ENCODE measurements at places on chromosomes 16 and 17.
A peak's percentile ranks its signal among the peaks of the same experiment; 100 is the strongest.

- DNase-seq = no peak
Observed at GRCh38 chr16:53041320-53042051, 11.2 kb downstream of the CHD9NB start.

DNA sequence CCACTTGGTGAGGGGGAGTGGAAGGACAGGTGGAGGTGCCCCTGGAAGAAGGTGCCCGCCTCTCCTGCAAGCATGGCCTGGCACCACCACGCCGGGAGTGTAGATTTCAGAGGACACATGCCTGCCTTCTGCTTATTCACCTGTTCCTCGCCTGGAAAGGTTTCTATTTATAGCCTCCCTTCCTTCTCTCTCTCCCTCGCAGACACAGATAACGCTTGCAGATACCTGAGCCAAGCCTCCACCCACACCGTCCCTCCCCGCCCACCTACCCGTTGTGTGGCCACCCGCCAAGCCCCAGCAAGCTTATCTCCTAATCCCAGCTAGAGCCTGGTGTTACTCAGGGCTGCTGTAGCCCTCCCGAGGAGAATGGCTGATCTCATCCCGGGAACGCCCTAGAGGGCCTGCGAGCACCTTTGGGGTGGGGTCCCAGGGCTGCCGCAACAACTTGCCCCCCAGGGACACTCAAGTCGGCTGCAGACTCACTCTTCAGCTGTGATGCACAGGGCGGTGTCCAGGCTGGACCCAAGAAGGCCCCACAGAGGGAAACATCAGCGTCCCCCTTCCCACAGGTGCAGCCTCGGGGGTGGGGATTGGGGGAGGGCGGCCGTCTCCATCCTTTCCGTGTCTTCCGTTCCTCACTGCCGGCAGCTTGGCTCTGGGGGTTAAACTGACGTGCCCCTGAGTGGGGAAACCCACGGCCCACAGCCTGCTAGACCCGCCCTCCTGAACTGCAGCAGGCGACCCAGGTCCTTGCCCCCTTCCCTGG is 1.9 kb upstream of the SNAI3 start:
- DNase-seq = no peak

- DNase-seq = no peak
Observed at GRCh38 chr17:76994237-76994637, 126.0 kb downstream of the MGAT5B start.

- DNase-seq = no peak
Observed at GRCh38 chr16:27312580-27313421, 973 bp upstream of the IL4R start.

DNA sequence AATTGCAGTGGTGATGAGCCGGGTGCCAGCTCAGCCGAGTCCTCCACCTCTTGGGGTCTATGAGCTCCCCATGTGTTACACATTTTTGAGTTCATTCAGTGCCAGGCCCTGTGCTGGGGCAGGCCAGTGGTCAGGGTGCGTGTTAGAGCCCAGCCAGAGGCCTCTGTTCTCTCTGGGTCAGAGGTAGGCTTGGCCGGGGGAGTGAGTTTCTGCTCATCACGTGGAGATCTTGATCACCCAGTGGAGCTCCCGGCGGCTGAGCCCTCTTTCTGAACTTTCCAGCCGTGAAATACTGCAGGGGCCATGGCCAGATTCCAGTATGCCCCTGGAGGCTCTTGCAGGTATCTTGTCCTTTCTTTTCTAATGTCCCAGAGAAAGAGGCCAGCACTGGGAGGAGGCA is 93.0 kb downstream of the RAP1GAP2 start:
- DNase-seq = no peak

GRCh38 chr16:56625943-56626654 is 518 bp downstream of the MT1E start:
- DNase-seq = no peak

- no peak for DNase-seq
Observed at GRCh38 chr16:15803618-15804017, 53.2 kb downstream of the MYH11 start.

DNA sequence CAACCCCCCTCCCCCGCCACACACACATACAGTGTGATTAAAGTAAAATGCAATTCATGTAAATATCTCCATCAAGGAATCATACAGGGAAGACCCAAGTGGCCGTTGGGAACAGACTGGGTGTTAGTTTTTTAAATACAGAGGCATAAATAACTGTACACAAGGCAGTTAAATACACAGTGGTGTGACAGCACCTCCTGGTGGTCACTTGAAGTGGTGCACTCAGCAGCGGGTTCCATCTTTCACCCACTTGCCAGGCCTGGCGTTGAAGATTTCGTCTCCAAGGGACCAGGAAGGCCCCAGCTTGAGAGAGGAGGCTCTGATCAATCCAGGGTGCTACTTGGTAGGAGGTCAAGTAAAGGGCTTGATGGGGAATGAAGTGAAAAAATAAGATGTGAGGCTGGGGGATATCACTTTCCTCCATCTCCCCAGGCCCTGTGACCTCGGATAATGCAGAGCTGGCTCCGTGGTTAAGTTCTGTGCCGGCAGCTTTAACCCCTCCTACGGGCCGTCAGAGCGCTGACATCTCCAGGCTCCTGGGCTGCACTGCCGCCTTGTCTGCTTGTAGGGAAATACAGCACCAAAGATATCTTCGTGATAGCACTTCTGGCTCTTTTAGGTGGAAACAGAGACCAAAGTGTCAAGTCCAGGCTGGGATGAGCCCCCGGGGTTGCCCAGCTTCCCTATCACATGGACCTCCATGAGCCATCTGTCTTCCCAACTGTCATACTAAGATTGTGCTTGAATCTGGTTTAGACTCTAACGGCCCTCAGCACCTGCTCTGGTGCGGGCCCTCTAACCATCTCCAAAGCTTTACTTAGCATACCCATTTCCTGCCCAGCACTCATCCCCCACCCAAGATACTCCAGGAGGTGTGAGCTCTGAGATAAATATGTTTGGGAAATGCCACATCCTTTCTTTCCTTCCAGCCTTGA is 20.7 kb downstream of the LGALS9 start:
- peak; percentile 81 for DNase-seq

DNA sequence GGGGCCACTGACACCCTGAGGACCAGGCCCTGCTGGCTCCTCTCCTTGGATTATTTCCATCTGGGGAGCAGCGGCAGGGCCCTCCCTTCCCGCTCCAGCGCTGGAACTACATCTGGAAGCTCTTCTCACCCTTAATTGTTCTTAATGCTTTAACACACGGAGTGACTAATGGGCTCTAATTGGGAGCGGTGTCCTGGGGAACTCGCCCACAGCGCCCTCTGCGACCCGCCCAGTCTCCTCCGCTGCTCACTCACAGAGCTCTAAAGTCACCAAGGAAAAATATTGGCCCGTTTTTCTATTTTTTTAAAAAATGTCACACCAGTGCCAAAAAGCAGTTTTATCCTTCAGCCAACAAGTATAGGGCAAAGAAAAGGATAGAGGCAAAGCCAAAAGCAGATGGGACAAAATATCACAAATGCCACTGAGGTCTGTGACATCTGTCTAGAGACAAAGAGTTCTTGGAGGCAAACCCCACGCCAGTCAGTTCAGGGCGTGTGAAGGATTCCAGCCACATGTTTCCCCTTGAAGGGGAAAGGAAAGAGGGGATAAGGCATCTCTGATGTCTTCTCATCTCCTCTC is 134.7 kb downstream of the RBFOX3 start:
- no peak for DNase-seq

DNA sequence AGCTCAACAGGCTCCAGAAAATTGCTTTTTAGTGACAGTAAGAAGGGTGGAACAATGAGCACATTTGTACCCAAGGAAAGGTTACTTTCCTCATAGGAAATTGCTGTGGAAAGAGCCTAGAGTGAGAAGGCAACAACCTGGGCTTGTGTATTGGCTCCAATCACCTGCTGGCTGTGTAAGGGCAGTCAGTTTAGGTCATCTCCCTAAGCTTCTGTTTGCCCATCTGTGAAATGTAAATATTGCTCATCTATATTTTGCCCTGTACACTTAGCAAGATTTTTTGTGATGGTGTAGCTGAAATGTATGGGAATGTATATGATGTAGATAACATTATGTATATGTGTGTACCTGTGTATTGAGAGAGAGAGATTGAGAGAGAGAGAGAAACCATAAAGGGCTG is 225.2 kb upstream of the MPHOSPH6 start:
- no peak for DNase-seq

DNA sequence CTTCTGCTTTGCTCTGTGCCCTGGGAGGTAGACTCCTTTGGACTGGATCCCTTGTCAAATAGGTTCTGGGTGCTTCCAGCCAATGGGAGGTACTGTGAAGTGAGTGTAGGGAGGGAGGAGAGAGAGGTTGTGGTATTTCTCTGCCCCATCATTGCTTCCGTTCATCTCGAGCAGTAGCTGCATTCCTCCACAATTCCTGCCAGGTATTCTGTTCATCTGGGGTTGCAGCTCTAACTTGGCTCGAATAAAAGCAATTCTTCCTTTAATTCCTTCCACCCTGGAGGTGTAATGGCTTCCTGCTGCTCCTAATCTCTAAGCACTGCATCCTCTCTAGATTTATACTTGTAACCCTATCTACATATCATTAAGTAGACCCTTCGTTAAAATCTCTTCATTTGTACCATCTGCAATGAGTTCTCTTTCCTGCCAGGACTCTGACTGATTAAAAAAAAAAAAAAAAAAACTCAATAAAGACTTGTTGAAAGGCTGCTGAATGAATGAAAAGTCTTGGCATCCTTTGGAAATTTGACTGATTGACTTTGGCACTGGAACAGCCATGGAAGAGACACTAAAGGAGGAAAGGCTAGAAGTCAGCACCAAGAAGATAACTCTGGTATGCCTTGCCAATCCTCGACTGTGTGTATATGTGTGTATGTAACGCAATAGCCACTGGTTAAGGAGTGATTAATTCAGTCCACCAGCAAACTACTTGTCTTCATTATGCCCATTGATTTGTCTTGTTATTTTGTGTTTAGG is 616.9 kb upstream of the SOX9 start:
- DNase-seq = no peak

DNA sequence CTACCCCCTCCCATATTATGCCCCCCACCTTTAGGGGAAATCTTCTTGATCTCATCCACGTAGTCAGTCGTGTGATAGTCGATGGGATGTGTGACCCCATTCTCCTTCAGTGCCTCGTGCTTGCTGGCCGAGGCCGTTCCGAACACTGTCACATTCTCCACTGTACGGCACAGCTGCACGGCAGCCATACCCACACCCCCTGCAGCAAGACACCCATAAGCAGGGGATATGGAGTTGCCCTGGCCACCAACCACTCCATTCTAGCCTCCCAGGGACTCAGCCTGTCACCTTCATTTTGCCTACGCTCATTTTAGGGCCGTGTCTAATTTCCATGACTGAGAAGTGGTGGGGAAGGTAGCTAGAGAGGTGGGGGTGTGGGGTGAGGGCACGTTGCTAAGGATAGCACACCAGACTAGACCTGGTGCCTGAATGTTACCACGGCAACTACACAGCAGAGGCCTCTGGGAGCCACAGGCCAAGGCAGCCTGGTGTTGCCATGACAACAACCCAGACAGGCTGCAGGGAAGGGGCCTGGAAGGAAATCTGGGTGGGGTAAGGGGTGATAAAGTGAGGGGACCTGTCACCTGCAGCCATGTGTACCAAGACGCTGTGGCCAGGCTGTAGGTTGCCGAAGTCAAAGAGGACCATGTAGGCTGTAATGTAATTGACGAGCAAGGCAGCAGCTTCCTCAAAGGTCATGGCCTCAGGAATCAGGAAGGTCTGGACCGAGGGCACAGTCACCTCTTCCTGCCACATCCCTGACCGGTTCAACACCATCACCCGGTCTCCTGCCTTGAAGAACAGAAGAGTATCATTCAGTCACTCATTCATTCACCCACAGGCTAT is 4.0 kb downstream of the VAT1 start:
- no peak for DNase-seq

DNA sequence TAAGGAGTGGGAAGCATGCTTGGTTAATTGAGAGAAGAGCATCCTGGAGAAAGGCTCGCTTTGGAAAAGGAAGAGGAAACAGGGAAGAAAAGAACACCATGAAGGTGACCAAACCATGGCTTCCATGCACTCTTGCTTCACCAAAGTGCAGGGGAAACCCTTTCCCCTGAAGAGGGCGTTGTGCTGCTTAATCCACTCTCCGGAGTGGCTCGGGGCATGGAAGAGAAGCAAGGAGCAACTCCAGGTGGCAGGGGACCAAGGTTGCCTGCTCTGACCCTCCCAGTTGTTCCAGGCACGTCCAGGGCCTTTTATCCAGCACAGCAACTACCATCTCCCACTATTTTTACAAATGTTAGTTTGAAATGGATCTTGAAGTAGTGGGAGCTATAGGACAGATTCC is 108.1 kb downstream of the STX8 start:
- DNase-seq = no peak

DNA sequence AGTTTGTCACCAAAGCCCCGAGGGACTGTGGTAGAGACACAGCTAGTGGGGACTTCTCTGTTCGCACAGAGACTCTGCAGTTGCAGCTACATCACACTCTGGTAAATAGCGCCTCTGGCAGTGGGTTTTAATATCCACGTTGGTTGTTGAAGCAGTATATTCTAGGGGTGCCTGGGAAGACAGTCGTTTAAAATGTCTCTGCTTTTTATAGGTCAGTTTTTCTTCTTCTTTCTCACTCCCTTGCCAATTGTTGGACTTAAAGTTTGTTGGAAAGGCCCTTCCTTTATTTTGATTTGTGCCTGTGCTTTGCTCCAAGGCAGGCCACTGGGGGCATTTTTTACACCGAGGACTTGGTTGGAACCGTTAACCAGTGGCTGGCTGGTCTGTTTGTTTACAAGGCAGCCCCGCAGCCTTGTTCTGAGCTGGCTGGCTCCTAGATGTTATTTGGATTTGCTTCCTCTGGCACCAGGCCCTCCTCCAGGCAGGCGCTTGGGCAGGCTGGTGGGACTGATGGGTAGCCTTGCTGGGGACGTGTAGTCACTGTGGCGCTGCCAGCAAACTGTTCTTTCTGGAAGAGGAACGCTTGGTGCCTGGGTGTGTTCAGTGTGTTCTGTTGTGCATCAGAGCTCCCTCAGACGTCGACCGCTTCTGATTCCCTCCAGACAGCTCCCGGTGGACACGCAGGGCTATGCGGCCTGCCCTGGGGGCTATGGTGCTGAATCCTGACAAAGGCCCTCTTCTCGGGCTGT is 218.2 kb upstream of the CHMP6 start:
- no peak for DNase-seq

- no peak for DNase-seq
Observed at GRCh38 chr16:14489460-14489859, 140.6 kb downstream of the PARN start.

- DNase-seq = no peak
Observed at GRCh38 chr17:44921122-44921882, 6.0 kb upstream of the GFAP start.

GRCh38 chr16:10036956-10037355 is 145.3 kb downstream of the GRIN2A start:
- DNase-seq = no peak
